ENCODE measurements at places on chromosomes 2 and 18. TPM values are rescaled to one million over a fixed set of nuclear protein-coding genes. Genes with fewer than 3 reads are reported as not detected.

- DNase-seq, result no peak
Observed at GRCh38 chr2:225020168-225020849, 22.0 kb downstream of the DOCK10 start.

- no peak for DNase-seq
Observed at GRCh38 chr2:204901591-204901990, 356.3 kb downstream of the PARD3B start.

DNA sequence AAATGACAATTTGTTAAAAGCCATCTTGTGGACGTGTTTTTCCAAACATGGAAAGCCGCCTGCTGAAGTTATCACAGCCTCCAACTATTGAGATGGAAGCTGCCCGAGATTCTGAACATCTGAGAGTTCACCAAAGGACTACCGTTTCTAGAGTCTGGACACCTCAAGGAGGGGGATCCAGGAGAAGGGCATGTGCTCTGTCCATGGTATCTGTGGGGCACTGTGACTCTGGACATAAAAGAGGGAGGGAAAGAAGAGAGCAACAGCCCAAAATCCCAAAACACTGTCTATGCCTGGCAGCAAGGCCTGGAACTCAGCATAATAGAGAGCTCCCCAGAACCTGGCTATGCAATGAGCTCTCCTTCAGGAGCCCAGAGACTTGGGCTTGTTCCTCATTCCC, 319.9 kb downstream of the EN1 start:
- no peak for DNase-seq

GRCh38 chr2:98903767-98904485, 32.1 kb downstream of the CRACDL start:
- DNase-seq, result no peak

- DNase-seq, result no peak
Observed at GRCh38 chr2:239690651-239691631, 290.1 kb upstream of the HDAC4 start.

DNA sequence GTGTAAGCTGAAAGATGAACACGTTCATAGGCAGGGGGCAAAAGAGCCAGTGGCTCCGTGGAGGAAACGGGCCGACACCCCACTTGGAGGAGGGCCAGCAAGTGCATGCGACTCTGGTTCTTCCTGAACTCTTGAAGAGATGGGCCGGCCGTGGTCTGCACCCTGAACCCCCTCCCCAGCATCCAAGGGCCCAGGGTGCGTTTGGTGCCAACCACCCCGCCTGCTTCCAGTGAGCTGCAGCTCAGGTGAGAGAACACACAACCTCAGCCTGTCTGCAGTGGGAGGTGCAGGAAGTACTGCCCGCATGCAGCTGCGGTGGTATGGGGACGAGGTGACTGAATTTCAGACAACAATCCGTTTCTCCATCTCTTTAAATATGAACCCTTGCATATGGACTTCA, 58.9 kb downstream of the ADNP2 start:
- no peak for DNase-seq

GRCh38 chr18:60784161-60784560, 411.6 kb upstream of the MC4R start:
- DNase-seq, result no peak

- no peak for DNase-seq
Observed at GRCh38 chr18:12906773-12907172, 22.7 kb upstream of the PTPN2 start.

DNA sequence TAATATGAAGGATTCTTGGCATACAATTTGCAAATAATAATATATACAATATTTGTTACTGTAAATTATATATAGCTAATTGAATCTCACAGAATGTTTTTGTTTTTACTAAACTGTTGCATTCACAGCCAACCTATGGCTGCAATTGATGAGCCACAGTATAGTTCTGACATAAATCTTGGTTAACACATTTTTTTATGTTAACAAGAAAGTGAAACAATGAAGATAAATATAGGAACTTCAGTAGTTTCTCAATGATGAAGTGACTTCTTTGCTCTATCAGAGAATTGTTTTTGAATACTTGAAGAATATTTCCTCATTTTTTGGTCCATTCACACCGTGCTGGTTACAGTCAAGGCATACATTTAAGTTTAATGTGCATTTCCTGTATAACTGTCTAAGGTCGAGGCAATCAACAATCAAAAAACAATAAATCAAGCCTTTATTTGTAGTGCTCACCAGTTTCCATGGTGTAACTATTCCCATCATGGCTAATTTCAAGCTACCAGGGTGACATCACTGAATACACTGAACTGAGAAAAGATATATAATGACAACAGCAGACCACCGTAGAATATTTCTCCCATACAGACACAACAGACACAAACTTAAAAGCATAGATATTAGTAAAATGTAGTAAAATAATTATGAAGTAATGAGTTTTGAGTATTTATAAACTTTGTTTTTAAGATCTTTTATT, 12.9 kb upstream of the ETAA1 start:
- DNase-seq, result no peak

DNA sequence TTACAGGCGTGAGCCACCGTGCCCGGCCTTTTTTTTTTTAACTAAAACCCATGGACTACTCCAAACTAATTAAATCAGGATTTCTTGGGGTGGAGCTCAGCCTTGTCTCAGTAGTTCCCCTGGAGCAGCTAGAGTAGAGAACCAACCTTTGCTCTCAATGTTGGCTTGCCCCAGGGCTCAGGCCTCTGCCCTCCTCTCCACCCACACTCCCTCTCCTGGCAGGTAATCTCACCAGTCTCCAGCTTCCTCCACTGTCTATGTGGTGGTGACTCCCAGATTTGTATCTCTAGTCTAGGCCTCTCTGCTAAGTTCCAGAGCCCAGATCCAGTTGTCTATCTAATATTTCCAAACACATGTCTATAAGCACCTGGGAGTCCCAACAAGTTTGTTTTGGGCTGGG, 9.6 kb upstream of the MTA3 start:
- no peak for DNase-seq

- no peak for DNase-seq
Observed at GRCh38 chr2:85590950-85591349, 4.6 kb upstream of the RNF181 start.

The FEV gene
- total RNA-seq, result not detected

The AQP4 gene
- not detected for total RNA-seq

The MROH2A gene
- under 0.01 TPM for total RNA-seq

The EMILIN2 gene
- total RNA-seq, result 3.6 TPM

The NAT8 gene
- total RNA-seq, result not detected
